Renal cortex interstitium (tissue), 15 donors: ENCODE measurements at places on chromosomes 2 and 18.

DNA sequence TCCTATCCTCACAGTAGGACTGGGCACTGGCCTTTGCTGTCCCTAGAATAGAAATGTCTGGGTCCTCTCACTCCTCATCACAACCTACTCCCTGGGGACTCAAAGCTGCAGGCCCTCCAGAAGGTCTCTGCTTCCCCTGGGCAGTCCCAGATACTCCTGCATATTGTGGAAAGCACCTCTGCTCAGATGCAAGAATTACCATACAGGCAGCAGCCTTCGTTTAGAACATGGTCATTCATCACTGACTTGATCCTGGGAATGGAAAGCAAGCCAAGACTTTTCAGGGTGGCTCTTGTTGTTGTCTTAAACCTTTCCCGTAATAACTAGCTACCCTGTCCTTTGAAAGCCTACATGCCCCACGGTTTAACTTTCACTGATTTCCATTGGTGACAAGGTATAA, 53.1 kb upstream of the NPAS2 start:
- no peak for DNase-seq

GRCh38 chr2:196534495-196534894, 105.0 kb upstream of the CCDC150 start:
- DNase-seq: no peak

DNA sequence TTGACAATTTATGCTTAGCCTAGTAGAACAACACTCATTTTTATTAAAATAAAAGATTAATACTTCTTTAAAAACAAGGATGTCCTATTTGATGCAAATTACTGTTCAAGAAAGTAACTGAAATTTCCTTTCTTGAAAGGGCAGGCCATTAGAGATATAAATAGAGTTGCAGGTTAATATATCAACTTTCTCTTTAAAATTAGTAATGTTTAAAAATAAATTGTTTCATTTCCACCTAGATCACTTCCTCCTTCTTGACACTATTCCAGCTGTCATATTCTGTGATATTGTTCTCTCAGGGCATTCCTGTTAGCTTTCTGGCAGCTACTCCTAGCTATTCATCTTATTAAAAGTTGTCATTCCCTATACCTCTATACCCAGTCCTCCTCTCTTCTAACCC, 357.9 kb upstream of the NRP2 start:
- DNase-seq: no peak

DNA sequence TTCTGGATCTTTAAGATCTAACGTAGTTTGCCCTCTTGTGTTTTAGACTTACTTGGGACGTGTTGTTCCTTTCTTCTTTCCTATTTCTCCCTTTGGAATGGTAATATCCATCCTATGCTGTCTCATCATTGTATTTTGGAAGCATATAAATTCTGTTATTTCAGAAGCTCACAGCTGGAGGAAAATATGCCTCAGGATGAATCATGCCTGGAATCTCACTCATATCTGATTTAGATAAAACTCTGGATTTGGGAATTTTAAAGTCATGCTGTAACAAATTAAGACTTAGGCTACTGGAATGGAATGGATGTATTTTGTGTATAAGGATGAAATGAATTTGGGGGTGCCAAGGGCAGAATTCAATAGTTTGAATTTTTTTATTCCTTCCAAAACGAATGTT, 245.2 kb upstream of the GULP1 start:
- no peak for DNase-seq

DNA sequence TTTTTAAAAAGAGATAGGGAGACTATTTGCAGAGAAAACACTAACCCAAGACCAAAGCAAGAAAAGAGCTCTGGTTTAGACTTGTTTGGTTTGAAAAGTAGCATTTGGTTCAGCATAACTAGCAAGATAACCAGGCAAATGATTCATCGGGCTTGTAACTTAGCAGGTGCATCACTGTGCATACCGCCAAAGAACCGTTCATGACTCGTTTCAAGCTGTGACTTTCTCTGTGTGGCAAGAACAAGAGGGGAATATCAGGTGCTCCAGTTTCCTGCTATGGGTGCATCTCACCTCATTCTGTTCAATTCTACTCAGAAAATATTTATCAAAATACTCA, 244.9 kb downstream of the ETAA1 start:
- DNase-seq: no peak

- no peak for DNase-seq
Observed at GRCh38 chr2:1652034-1652790, 92.1 kb downstream of the PXDN start.

GRCh38 chr2:96260387-96261260, 5.2 kb downstream of the TMEM127 start:
- no peak for DNase-seq

DNA sequence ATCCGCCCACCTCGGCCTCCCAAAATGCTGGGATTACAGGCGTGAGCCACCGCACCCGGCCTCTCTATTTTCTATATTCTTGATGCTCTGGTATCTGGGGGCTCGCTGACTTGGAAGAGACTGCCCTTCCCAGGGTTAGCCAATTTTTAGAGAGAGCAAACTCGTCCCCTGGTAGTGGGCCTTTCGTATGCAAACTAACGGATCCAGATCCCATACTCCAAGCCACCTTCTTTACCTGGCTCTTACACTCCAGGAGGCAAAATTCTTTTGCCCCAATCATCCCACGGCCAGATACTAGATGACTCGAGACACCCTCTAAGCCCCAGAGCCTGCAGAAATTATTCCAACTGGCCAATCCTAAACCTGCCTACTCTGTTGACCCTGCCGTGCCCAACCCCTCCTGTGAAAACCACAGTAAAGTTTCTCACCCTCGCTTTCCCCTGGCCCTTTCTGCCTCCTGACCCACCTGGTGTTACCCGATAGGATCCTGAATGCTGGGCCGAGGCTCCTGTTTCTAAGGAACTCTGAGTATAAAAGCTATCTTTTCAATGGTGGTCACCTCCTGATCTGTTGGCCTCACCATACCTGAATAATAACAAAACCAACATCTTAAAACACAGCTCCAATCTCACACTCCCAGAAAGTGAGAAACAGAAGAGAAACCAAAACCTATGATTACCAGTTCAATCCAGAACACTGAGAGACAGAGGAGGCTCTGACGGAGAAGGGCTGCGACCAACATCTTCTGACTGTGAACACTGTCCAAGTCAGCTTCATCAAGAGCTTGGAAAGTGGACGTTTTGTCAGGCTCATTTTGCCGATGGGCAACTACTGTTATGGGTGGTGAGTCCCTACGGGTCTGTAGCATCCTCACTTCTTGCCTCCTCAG, 57.6 kb upstream of the ZNF532 start:
- DNase-seq: no peak

DNA sequence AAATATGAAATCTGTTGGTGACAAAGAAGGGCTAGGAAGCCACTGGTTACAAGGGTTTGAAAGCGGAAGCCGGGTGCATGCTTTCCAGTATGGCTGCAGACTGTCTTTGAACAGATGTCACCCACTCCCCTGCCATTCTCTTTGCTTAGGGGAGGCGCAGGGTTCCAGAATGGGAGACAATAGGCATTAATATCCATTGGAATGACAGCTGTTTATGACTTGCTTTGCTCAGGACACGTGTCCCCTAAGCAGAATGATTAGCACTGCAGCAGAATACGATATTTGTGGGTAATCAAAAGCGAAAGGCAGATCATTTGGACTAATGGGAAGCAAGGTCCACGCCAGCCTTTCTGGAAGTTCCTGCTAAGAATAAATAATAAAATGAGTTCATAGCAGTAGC, 25.8 kb upstream of the NRP2 start:
- DNase-seq: no peak

DNA sequence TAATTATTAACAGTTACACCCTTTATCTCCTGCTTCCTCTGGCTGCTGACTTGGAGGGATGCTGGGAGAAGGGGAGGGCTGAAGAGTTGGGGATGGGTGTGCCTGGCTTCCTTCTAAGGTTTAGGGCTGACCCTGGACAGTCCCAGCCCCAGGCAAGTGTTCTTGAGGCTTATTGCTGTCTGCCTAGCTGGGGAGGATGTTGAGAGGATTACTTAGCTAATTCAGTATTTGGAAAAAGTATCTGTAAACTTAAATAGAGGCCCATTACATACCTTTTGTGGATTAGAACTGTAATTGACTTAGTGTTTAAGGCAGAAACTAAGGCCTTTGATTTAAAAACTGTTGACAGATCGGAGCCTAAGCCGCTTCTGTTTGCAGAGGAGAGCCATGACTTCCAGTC, 67.6 kb downstream of the AGAP1 start:
- no peak for DNase-seq

- DNase-seq: no peak
Observed at GRCh38 chr2:76721226-76721625, 801.0 kb downstream of the LRRTM4 start.

- DNase-seq: no peak
Observed at GRCh38 chr2:30412047-30412683, 34.9 kb upstream of the LCLAT1 start.

DNA sequence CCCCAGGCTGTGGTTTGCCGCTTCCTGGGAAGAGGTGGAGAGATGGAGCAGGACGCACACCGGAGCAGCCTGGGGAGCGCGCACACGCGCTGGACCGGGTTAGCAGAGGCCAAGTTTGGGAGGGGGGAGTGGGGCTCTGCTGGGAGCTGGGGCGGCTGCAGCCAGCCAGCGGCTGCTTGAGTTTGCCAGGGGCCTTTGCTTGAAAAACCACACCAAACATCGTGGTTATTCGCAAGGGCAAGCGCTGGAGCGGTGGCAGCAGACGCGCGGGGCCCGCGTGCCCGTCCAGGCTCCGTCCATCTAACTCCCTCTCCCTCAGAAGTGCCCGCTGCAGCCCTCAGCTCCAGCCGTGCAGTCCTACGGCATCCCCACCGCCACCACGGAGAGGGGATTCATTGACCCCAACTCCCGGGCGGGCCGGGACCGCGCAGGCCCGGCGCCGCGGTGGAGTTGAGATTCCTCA, 4.6 kb downstream of the PTGR3 start:
- peak; percentile 38 for DNase-seq

DNA sequence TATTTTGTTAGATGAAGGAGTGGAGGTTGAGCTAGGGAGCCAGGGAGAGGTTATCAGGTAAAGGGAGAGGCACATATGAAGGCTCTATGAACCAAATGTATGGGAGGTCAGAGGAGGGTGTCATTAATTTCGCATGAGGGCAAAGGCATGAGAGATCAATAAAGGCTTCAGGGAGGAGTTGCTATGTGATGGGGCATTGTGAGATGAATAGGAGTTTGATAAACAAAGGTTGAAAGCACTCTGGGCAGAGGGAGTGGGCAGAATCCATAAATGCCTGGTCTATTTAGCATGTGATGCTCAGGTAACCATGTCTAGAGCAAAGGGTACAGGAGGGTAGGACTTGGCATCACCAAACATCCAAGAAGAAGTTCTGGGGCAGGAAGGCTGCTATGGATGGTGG, 273.4 kb downstream of the HAUS1 start:
- no peak for DNase-seq

- no peak for DNase-seq
Observed at GRCh38 chr18:42980426-42980825, 135.1 kb downstream of the RIT2 start.

GRCh38 chr2:181626671-181627070, 30.2 kb downstream of the CERKL start:
- DNase-seq: no peak

DNA sequence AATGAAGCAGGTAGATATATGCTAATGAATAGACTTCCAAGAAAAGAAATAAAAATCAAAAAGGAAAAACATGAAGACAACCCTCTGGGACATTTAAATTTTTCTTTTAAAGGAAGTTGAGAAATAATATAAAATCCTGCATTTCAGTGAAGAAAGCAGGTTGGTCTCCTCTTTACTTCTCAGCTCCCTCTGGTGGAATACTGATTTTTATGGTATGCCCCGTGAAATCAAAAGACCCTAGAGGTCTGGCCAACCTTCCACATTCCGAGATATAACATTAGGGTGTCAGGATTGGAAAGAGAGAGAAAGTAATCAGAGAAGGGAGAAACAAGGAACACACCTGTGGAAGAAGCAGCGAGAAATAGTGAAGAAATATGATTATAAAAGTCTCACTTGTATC, 72.7 kb downstream of the DNER start:
- DNase-seq: no peak

DNA sequence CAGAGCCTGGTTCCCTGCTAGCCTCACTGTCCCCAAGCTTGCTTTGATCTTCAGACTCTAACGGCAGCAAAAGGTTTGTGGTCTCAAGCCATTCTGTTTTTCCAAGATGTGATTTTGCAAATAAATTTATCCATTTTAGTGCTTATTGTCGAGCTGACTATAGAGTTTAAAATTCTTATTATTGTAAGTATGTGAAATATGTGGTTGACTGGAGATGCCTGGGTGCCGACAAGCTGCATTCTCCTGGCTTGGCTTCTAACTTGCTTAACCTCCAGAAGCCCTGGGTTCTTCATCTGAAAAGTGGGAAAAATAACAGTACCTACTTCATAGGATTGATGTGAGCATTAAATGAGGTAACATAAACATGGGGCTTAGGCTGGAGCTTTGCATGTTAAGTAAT, 9.9 kb upstream of the EDAR start:
- no peak for DNase-seq

GRCh38 chr18:26457195-26457594, 91.2 kb downstream of the KCTD1 start:
- no peak for DNase-seq

DNA sequence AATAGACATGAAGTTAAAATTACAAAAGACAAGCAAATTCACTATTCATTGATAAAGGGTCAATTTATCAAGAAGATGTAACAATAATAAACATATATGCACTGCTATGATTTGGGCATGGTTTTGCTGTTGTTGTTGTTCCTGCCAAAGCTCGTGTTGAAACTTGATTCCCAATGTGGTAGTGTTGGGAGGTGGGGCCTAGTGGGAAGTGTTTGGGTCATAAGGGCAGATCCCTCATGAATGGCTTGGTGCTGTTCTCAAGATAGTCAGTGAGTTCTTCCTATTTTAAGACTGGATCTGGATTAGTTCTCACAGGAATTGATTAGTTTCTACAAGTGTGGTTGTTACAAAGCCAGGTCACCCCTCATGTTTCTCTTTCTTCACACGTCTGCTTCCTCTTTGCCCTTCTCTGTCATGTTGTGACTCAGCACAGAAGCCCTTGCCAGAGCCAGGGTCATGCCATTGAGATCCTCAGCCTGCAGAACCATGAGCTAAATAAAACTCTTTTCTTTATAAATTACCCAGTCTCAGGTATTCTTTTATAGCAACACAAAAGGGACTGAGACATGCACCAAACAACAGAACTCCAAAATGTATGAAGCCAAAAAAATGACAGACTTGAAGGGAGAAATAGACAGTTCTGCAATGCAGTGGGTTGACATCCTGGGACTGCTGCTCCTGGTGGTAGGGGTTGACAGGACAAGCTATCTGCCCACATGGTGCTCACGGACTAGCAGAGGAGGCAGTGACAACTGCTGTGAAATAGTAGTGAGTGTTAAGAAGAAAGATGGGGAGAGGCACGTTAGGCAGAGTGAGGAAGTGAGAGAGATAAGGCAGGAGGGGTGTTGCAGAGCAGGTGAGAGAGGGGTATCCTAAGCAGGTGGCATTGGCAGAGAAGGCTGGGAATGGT, 18.6 kb upstream of the SKA1 start:
- DNase-seq: no peak
